Smooth muscle cell of the pulmonary artery (primary cell): ENCODE measurements at places on chromosomes 7 and 10. TPM values are rescaled to one million over a fixed set of nuclear protein-coding genes. Genes with fewer than 3 reads are reported as not detected.

The OPALIN gene
- total RNA-seq = not detected in 2 replicates

The MYOF gene
- total RNA-seq = 484 and 499 TPM in 2 replicates

The AKR1C4 gene
- total RNA-seq = not detected in 2 replicates

The CYP2C9 gene
- not detected in 2 replicates for total RNA-seq

The GPR85 gene
- 0.39 and 1.3 TPM in 2 replicates for total RNA-seq

The MNX1 gene
- not detected in 2 replicates for total RNA-seq

The CCZ1B gene
- 21.3 and 27.0 TPM in 2 replicates for total RNA-seq

The LAMB1 gene
- 749 and 814 TPM in 2 replicates for total RNA-seq

The ADCK2 gene
- total RNA-seq = 24.4 and 25.5 TPM in 2 replicates

The KIAA1217 gene
- 2.7 and 6.9 TPM in 2 replicates for total RNA-seq

The TMEM139 gene
- total RNA-seq = 0.23 TPM in 1 of 2 replicates, not detected in the other

The OR13A1 gene
- total RNA-seq = not detected in 2 replicates

The SORCS1 gene
- 0.20 TPM in 1 of 2 replicates, not detected in the other for total RNA-seq

The KAZALD1 gene
- total RNA-seq = 26.8 and 29.1 TPM in 2 replicates

The ZNF394 gene
- total RNA-seq = 15.5 and 19.4 TPM in 2 replicates

The ZP3 gene
- total RNA-seq = 3.0 and 3.8 TPM in 2 replicates

The C10orf53 gene
- total RNA-seq = not detected in 2 replicates

The DNAJC12 gene
- 1.3 and 4.8 TPM in 2 replicates for total RNA-seq

The WASHC2C gene
- 30.1 and 39.3 TPM in 2 replicates for total RNA-seq

The ZDHHC16 gene
- total RNA-seq = 42.0 and 42.9 TPM in 2 replicates

The MIOS gene
- 28.0 and 29.8 TPM in 2 replicates for total RNA-seq

The ARHGEF35 gene
- total RNA-seq = 0.63 and 1.3 TPM in 2 replicates
